ENCODE measurements at places on chromosomes 2 and 18.

GRCh38 chr18:50586710-50587109 is 26.8 kb downstream of the MAPK4 start:
- no peak for DNase-seq

- no peak for DNase-seq
These were observed 13.3 kb downstream of the OTOF start for GRCh38 chr2:26464390-26465265.

DNA sequence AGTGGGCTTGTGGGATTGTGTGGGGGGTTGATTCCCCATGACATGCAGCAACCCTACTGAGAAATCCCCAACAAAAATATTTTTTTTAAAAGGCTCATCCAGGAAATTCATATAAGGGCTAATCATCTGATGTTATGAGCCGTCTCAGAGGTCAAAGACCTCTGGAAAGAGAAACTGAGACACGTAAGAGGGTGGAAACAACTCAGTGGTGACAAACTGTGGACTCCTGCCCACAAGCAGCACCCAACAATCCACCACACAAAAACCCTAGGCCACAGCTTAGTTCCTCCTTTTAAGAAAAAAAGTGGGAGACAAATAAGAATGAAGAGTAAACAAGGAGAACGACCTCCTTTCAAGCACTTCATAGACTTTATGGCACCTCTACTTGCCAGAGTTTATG is 1096.1 kb upstream of the NRXN1 start:
- no peak for DNase-seq

GRCh38 chr2:136347981-136348380 is 230.0 kb upstream of the CXCR4 start:
- DNase-seq = no peak

GRCh38 chr2:12347066-12347493 is 369.7 kb upstream of the TRIB2 start:
- no peak for DNase-seq

GRCh38 chr18:22639026-22639463 is 221.3 kb upstream of the CTAGE1 start:
- DNase-seq = no peak

DNA sequence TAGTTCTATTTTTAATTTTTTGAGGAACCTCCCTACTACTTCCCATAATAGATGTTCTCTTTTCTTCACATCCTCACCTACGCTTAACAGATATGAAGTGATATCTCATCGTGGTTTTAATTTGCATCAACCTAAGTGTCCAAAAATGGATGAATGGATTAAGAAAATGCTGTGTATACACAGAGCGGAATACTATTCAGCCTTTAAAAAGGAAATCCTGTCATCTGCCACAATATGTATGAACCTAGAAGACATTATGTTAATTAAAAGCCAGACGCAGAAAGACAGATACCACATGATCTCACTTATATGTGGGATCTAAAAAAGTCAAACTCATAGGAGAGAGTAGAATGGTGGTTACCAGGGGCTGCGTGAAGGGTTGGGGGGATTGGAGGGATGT is 113.0 kb downstream of the PTRHD1 start:
- no peak for DNase-seq

DNA sequence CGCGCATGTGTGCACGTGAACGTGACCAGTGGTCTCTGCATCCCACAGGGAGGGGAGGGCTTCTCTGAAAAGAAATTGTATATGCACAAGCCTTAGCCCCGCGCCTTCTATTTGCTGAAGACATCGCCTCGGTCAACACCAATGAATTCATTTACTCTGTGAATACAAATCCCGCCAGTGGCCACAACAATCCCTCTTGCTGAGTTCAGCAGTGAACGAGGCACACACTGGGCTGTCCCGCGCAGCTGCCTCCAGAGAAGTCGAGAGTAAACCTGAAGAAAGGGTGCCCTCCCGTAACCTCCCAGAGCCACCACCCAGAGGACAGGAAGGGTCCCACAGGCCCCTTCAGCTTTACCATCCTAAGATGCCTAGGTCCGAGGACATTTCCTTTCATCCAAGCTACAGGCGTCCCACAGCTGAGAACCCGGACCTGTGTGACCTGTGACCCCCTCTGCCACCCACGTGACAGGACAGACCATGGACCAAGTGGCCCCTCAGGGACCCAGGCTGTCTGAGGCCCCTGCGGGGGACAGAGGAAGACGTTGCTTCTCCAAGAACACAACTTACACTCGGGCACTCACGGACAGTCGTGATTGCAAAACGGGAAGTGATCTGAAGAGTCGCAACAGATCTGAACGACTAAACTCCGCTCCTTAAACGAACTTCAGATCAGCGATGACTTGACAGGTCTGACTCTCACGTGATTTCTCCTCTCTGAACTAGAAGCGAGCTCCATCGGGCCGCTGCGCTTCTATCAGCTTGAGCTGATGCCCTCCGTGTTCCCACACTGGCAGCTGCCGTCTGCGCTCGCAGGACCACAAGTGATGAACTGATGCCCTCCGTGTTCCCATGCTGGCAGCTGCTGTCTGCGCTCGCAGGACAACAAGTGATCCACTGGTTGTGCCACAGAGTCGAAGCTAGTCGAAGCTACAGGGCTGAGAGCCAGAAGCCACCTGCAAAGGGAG is 92.7 kb downstream of the ZNF516 start:
- peak; percentile 33 for DNase-seq

- DNase-seq = no peak
These were observed 73.7 kb downstream of the RBMS1 start for GRCh38 chr2:160419776-160420505.

DNA sequence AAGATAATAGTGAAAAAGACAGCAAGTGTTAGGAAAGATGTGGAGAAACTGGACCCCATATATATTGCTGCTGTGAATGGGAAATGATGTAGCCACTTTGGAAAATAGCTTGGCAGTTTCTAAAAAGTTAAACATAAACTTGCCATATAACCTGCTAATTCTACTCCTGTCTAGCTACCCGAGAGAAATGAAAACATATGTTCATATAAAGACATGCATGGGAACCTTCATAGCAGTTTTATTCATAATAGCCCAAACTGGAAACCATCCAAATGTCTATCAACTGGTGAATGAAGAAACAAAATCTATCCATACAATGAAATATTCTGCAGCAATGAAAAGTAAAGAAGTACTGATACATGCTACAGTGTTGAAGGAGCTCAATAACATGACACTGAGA is 50.4 kb upstream of the NABP1 start:
- DNase-seq = no peak

DNA sequence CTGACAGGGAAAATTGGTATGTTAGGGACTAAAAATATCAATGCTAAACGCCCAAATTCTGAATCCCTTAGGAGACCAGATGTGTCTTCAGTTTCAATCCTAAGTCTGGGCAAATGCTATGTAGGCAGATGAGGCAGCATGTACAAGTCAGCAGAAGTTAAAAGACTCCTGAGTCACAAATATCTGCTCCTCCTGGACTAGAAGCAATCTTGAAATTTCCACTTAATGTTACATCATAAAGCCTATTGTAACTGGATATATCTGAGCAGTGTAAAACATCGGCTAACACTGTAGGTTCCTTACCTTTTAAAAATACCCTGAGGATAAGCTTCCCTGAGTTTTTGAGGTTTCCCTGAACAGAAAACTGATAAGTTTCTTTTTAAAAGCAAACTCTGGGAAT is 1087.6 kb upstream of the PIK3C3 start:
- DNase-seq = no peak

DNA sequence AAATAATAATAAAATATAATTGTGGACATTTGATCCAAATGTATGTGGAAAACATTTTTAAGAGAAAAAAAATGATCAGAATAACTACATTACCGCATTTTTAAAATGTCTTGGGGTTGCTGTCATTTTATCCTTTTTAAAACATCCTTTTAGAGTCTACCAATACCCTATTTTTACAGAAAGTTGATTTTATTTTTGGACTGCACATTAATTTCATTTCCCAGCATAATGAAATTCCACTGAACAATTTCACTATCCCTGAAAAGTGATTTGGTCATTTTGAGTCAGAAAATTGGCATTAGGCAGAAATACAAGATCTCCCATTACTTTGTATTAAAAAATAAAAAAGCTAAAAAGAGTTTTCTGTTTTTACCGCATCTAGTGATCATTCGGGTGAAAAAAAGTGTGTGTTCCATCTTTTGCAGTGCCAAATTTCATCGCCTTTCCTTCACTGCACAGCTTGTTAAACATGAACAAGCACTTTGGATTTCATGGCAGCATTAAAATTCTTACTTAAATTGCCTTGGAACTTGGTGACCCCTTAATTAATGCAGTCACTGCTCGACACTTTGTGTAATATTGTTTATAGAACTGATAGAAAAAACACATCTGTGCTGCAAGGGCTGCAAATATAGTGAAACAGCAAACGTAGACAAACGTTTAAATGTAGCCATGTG is 611.7 kb downstream of the TSN start:
- no peak for DNase-seq

GRCh38 chr2:25397777-25398176 is 56.1 kb upstream of the DNMT3A start:
- DNase-seq = no peak

DNA sequence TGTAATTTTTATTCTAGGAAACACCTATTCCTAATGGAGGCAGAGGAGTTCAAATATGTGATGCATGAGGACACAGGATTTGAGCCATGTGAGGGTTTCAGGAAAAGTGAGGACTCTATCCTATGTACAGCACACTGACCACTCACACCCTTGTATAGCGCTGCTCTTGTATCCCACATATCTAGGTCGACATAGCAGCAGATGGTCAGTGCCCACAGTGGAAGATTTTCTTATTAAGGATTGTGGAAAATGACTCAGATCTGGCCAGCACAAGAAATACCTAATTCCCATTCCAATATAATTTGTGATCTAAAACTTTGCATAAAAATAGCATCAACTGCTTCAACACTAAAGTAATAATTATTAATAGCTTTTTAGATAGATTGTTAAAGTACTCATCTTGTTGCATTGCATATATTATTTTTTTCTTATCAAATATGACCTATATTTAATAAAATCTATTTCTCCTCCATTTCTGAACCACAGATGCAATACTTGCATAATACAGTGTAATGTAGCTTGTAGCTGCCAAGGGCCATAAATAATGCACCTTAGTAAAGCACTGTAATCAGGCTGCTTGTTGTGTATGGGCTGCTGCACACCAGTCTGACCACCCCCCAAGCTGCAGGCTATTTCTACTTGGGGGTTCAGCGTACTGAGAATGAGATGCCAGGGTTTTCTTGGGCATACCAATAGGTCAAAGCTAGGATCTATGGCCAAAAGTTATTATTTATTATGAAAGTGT is 442.2 kb upstream of the CWC22 start:
- DNase-seq = no peak

DNA sequence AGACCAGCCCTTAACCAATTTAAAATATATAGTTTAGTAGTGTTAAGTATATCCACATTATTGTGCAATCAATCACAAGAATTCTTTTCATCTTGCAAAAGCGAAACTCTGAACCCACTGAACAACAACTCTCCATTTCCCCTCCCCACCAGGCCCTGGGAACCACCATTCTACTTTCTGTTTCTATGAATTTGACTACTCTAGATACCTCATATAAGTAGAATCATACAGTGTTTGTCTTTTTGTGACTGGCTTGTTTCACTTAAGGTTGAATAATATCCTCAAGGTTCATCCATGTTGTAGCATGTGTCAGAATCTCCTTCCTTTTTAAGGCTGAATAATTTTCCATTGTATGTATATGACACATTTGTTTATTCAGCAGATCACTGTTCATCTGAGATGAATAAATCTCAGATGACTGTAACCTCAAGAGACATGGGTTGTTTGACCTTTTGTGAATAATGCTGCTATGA is 8.1 kb upstream of the SOS1 start:
- DNase-seq = no peak

GRCh38 chr2:234288974-234289455 is 207.9 kb downstream of the ARL4C start:
- peak; percentile 55 for DNase-seq

GRCh38 chr2:207565736-207566500 is 36.2 kb downstream of the CREB1 start:
- DNase-seq = no peak

DNA sequence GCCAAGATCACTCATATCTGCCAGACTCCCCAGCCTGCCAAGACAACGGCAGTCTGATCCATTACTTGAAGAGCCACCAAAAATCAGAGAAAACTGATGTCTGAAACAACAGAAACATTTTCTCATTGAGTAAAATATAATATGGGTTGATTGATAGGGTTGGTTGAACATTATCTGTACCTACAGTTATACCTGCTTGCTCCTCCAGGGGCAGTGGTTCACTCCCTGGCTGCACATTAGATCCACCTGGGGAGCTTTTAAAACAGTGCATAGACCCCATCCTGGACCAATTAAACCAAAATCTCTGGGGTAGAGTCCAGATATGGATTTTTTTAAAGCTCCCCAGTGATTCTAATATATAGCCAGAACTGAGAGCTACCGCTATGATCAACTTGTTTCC is 43.6 kb upstream of the SLC14A2 start:
- DNase-seq = no peak

- DNase-seq = no peak
These were observed 108.3 kb upstream of the NCKAP5 start for GRCh38 chr2:133676392-133677130.

- no peak for DNase-seq
These were observed 121.1 kb upstream of the FIGN start for GRCh38 chr2:163856941-163857340.

DNA sequence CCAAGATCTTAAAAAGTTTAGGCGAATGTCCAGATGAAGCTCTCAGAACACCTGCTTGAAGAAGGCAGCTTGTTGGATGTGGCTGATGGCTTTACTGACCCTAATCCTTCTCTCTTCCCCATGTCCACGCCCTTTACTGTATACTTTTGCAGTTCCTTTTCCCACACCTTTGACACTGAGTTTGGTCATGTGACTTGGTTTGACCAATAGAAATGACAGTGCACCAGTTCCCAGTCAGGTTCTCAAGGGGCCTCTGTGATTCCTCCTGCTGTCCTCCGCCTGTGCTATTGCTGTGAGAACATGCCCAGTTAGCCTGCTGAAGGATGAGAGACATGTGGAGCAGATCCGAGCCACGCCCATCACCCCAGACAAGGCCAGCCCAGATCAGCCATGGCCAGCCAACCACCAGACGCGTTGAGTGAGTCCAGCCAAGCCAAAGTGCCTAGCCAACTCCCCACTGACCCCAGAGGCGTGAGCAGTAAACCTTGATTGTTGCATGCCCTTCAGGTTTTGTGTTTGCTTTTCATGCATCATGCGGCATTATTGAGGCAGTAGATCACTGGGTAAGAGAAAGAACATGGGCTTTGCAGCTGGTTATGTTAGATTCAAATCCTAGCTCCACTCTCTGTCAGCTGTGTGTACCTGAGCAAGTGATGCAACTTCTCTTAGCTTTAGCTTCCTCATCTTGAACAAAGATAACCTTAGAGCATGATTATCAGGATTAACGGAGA is 258.0 kb upstream of the SIX2 start:
- no peak for DNase-seq

- DNase-seq = no peak
These were observed 85.0 kb upstream of the TACR1 start for GRCh38 chr2:75284345-75284744.

- peak; percentile 20 for DNase-seq
These were observed 24.6 kb downstream of the RTP5 start for GRCh38 chr2:241894056-241894641.

DNA sequence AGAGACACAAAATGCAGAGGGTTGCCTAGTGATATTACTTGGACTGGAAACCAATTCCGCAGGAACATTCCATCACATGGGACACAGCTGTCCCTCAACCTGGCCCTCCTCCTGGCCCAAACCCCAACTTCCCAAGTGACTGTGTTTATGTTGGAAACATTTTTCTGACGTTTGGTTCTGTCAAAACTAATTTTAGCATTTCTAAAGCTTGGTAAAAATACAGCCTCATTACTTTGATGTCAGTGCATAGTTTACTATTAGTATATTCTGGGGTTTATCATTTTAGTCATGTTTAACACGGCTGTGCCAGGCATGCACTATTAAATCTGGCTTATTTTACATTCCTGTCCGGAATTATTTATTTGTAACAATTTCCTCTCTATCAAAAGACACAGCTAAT is 69.9 kb downstream of the GLI2 start:
- no peak for DNase-seq
